Activated CD4-positive, CD25-positive, alpha-beta regulatory T cell treated with anti-CD3 and anti-CD28 coated beads, Interleukin-2, amount 50 U/mL, for 24 hours (primary cell): ENCODE measurements at places on chromosomes 16 and 17.
A peak's percentile ranks its signal among the peaks of the same experiment; 100 is the strongest.

DNA sequence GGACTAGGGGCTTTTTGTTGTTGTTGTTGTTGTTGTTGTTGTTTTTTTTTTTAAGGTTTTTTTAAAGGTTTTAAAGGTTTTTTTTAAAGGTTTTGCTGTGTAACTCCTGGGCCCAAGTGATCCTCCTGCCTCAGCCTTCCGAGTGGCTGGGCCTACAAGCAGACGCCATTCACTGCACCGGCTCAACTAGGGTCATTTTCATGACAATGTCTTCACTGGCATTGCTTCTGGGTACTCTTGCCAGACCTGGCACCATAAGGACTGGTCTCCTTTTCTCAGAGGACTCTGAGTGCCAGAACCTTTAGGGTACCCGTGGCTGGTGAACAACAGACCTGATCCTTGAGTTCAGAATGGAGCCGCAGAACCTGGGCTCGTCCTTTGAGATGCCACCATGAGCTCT, 20.4 kb downstream of the POLR3E start:
- ATAC-seq = no peak

- ATAC-seq = no peak
Measured at GRCh38 chr16:89090182-89090630, 3.4 kb upstream of the ACSF3 start.

DNA sequence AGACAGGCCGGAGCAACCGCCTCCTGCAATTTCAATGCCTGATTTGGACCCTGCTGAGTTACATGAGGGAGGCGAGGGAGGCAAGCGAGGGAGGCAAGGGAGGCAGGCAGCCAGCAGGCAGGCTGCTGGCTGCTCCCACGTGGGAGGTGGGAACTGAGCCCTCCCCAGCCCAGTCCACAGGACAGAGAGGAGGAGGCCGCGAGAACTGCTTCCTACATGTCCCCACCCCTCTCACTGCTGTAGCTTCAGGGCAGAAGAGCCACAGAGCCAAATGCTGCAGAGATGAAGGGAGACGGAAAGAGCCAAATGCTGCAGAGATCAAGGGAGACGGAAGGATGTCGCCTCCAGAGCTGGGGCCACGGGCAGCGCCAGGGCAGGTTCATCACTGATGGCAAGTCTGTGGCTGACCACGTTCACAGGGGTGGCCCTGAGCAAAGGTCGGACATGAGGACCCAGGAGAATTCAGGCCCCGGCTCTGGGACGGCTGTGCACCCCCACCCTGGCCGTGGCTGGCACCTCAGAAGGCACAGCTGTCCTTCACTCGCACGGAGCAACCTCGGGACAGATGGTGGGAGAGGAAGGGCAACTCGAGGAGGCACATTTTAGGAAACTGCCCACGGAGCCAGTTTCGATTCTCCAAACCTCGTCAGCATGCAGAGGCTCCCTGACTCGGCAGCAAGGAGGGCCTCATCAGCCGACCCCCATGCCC, 21.5 kb downstream of the RPH3AL start:
- no peak for ATAC-seq

- peak; percentile 93 for ATAC-seq
Measured at GRCh38 chr16:67480833-67481560, at the start of gene ATP6V0D1. Gene ATP6V0D1 (minus strand): TSS chr16:67481157. CDS start chr16:67481086, 71 bp downstream.

- peak; percentile 80 for ATAC-seq
Measured at GRCh38 chr17:66399441-66399840, 97.0 kb downstream of the PRKCA start.

DNA sequence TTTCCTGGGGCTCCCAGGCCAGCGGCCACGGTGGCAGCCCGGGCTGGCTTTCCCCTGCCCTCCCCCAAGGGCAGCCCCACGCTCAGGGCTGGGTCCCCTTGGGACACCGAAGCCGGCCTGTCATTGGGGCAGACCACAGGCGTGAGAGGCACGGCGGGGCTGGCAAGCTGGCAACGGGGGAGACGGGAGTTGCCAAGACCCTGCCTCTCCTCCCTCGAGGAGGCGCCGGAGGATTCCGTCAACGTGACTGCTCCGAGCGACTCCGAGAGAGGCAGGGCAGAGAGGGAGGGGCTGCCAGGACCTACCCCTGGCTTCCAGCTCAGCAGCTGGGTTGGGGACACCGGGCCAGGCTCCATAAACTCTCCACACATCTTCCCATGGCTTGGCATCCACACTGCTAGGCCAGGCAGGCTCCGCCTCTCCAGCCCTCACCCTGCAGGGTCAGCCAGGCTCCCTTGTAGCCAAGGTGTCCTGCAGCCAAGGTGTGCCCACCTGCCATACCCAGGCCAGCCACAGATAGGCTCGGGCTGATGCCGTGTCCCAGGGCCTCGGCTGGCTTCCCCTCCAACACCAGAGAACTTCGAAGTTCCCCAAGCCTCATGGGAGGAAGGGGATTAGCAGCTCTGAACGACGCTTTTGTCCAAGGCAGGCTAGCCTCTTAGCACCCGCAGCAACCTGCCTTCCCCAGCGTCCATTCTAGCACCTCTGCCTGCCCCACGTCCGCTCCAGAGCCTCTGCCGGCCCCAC, 25.5 kb downstream of the TIMM22 start:
- ATAC-seq = no peak
